ENCODE measurements at places on chromosomes 2 and 18.
A peak's percentile ranks its signal among the peaks of the same experiment; 100 is the strongest.

DNA sequence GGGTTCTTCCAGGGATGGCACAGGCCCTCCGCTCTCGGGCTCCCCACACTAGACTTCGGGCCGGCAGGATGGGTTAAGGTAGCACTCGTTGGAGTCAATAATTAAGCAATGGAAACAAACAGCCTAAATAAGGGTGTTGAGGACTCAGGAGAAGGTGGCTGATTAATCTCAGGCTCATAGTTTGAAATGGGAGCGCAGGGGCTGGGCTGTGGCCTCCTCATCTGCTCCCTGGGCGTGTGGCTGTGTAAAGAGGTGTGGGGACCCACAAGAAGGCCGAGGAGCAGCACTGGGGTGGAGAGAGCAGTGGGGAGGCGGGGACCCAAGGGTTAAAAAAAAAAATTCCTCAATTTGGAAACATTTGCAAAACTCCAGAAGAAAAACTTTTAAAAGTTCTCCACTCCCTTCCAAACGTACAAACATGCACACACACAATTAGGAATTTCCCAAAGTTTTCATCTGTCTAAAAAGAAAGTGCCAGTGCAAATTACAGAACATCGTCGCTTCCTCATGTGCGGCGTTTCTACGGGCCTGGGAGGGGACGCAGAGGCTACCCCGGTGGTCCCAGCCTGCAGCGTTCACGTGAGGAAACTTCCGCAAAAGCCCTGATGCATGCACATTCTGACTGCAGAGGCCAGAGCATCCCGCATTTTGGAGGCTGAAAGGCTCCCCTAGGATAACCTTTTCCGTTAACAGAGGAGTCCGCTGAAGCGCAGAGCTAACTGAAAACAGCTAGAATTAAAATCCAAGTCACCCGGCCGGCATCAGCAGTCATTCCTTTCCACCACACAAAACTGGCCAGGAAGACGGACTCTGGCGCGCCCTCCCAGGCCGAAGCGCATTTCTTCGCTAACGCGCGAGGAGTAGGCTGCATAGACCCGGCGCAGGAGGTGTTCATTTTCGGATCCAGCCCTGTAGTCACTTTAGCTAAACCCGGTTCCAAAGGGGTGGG is 1.0 kb upstream of the TUBB6 start:
- no peak for DNase-seq

DNA sequence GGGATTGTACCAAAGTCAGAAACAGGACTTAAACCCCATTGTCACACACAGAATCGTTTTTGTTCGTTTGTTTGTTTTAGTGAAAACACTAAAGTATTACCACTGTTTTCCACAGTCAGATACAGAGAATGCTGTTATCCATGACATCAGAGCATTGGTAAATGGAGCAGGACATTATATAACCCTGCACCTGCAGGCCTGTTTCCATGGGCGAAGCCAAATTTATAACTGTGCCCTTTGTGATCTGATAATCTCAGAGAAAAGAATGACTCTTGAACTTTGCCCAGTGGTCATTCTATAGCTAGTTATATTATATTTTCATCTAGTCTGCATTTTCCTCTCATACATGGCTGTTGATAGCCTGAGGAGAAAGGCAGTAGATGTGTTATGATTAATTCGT is 217.6 kb downstream of the TMEM182 start:
- no peak for DNase-seq

GRCh38 chr2:68901199-68901514 is 30.0 kb upstream of the BMP10 start:
- DNase-seq = no peak

DNA sequence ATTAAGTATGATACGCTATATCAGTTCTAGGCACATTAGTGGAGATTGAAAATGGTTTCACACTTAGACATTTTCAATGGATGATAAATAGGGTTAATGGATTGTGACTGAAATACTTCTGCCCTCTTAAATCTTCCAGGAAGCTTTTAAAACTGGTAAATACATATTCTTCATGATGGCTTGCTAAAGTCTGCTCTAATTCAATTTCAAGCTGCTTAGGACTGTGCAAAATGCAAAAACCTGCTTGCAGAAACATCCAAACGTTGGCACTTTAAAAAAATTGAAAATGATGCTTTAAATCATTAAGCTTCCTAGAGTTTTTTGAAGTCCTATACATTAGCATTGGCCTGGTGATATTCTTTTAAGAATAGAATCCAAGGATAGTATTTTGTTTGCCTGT is 214.8 kb upstream of the FSHR start:
- DNase-seq = no peak

- DNase-seq = no peak
Measured at GRCh38 chr18:66916834-66917233, 312.9 kb upstream of the CDH19 start.

GRCh38 chr2:42513252-42513918 is 19.6 kb upstream of the KCNG3 start:
- no peak for DNase-seq

DNA sequence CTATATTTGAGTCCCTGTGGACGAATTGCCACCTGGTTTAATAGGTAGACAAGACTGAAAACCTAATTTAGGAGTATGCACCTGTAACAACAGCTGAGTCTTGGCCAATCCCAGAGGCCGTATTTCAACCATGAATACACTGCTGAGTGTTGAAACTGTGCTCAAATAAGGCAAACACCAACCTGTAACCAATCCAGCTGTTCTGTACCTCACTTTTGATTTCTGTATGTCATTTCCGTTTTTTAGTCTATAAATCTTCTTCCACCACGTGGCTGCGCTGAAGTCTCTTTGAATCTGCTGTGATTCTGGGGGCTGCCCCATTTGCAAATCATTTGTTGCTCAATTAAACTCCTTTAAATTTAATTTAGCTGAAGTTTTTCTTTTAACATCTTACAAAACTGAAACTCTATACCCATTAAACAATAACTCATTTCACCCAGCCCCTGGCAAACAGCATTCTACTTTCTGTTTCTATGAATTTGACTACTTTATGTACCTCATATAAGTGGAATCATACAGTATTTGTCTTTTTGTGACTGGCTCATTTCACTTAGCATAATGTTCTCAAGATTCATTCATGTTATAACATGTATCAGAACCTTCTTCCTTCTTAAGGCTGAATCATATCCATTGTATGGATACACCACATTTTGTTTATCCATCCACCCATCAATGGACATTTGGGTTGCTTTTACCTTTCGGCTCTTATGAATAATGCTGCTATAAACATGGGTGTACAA is 7.5 kb upstream of the YPEL5 start:
- peak; percentile 9 for DNase-seq

DNA sequence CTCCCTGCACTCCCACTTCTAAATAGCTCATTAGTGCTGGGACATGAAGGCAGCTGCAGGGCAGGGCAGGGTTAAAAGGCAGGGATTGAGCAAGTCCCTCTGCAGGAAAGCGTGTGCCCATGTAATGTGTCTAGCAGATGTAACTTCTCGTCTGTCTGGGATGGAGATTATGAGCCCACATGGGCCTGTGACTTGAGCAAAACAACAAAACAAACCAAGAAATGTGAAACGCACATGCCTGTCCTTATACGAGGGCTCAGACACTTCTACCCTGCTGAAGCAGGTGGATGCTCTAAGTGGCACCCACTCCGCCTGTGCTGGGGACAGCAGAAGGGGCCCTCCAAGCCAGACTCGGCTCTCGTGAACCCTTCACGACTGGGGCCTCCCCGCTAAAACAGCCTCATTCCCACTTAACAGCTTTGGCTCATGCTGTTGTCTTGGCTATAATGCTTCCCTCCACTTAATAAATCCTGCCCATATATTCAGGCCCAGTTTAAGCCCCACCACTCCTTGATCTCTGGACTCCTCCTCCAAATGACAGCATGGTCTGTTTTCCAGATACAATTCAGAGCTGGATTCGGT is 40.9 kb downstream of the TMEM247 start:
- no peak for DNase-seq

DNA sequence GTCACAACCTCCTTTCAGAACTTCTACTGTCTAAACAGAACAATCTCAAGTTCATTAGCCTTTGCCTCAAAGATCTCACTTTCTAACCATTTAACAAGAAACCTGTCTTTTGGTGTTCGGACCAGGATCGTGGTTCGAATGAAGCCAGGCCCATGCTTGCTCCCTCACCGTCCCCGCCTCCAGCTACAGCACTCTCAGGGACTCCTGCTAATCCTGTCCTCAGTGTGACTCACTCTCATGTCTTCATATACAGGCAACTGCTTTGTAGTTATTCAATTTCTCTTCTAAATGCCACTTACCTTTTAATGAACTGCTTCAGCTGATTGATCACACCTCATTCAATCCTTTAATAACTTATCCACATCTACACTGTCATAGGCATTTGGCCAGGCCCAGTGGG is 15.8 kb downstream of the SERTAD2 start:
- DNase-seq = no peak

DNA sequence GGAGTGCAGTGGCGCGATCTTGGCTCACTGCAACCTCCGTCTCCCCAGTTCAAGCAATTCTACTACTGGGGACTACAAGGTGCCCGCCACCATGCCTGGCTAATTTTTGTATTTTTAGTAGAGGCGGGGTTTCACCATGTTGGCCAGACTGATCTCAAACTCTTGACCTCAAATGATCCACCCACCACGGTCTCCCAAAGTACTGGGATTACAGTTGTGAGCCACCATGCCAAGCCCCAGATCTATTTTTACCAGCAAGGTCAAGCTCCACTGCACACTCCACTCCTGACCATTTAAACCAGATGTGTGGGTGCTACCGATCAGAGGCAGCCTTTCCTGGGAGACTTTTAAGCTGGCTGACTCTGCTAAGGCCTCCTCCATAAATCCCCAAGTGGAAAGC is 67.5 kb upstream of the CD226 start:
- no peak for DNase-seq

DNA sequence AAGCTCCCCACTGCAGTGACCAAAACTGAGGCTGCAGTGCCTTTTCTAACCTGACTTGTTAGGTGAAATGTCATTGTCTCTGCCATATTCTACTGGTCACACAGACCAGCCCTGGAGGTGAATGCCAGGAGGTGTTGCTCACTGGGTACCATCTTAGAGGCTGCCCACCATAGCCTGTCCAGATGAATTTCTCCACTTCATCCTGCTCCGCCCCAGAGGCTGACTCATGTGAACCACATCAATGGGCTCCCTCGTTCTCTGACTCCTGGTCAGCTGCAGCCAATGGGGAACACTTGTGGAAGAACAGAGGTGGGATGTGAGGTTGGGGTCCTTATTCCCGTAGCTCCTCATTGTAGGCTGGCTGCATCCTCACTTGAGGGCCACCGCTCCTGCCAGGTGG is 3.4 kb upstream of the NARS1 start:
- DNase-seq = no peak

DNA sequence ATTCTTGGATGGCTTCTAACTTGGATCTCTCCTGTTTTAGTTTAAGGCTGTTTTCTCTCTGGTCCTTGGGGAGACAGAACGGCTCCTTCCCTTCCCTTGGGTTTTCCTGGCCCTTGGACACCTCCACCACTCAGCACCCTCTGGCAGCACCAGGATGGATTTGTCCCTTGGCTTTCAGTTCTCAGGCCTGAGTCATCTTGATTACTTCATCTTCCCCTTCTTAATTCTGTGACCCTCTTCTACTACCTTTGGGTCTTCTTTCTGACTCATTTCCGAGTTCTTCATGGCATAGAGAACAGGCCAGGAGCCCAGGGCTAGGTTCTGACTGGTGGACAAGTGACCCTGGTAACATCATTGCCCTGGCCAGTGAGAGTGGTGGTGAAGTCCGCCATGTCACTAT is 14.9 kb downstream of the IGFBP2 start:
- no peak for DNase-seq
